ENCODE measurements at places on chromosomes 1 and 21.

DNA sequence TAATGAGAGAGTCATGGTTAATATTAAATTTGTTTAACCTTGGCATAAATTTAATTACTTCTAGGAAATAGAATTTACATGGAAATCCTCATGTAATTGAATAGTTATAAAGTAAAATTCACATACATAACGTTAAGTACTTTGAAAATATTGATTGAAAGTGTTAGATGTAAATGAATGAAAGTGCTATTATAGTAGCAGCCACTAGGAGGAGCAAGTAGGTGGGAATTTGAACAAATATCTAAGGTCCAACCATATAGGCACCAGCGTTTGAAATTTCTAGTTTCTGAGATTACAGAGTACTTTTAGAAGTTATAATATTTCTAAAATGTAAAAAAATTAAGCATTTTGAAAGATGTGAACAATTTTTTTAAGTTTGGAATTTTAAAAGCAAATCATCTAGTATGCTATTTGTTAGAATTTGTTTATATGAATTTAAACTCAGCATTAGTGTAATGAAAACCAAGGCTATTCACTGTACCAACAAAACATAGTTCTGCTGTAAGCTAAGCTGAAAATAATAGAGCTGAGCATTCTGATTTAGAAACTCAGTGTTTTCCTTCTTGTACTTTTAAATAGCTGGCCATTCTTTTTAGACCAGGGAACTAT is 3.3 kb downstream of the B3GALT2 start:
- peaks cover 13% of the 10 kb centered on the region for H3K36me3 ChIP-seq
- no peak overlapping the region for H3K27ac ChIP-seq
- H3K4me1 ChIP-seq: peaks cover 48% of the 10 kb centered on the region

DNA sequence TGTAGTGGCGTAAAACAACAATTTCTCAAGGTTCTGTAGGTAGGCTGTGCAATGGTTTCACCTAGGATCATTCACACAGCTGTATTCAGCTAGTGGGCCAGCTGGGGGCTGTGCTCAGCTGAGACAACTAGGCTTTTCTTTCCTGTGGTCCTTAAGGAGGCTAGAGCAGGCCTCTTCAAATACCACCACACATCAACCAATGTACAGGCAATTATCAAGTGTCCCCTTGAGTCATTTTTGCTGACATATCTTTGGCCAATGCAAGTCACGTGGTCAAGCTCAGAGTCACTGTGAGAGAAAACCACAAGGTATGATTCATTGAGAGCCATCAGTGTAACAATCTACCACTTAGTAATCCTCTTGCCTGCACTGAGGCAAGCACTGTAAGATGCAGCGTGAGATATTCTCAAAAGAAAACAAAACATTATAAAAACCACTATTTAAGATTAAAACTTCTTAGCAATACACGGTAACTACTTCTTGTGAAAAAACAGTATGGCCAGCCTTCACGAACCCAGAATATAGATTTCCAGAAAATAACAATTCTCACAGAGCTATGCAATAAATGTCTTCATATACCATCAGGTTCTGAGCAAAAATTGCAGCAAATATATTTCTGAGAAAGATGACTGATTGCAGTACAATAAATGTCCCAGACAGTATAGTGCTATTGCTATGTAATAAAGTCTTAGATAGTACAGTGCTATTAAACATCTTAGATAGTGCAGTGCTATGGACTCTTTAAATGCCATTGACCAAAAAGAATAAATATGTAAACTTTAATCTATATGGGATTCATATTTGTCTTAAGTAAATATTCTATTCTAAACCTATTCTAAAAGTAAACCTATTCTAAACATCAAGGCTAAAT is 55.3 kb downstream of the NME7 start:
- H3K27ac ChIP-seq: peak overlapping the region; percentile 79
- no peak overlapping the region for H3K4me3 ChIP-seq
- no peaks in the 10 kb centered on the region for H3K27me3 ChIP-seq
- DNase-seq: peak; percentile 27
- H3K36me3 ChIP-seq: no peaks in the 10 kb centered on the region

- no peaks in the 10 kb centered on the region for H3K36me3 ChIP-seq
- H3K4me1 ChIP-seq: no peaks in the 10 kb centered on the region
- peak within 1 kb of the TSS; percentile 71 for H3K4me3 ChIP-seq
These were observed at the start of gene SLC44A3 for GRCh38 chr1:94819945-94820746. Gene SLC44A3, plus strand, starts transcription at chr1:94820357. Its CDS starts 95 bp downstream, at chr1:94820452.

DNA sequence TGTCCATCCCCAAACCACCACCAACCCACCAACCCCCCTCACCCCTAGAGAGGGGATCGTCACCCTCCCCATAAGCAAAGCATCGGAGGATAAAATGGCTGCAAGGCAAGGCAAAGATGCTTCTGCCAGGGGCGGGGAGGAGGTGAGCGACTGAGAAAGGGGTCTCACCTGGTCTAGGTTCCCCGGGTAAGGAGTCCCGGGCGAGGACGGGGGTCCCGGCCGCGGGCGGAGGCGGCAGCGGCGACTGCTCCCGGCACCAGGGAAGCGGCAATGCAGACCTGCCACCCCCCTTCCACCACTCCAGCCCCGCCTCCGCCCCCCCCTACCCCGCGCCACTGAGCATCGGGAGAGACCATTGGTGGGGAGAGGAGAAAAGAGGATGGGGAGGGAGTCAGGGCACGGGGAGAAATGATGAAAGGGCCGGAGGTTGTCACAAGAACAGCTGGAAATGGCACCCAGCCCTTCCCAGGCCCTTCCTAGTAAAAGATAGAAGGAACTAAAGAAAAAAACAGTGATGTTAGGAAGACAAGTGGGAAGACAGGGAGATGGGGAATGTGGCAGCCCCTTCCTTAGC is at the start of gene SV2A:
TSS of gene SV2A (minus strand) at position 274 of the 574 bp plus-strand sequence. CDS start 4,004 bp downstream, outside the sequence.
- peak within 1 kb of the TSS; percentile 83 for H3K4me3 ChIP-seq
- H3K4me1 ChIP-seq: peaks cover 17% of the 10 kb centered on the region
- H3K27ac ChIP-seq: peak within 1 kb of the TSS; percentile 65
- no peak for DNase-seq
- peaks cover 7% of the 10 kb centered on the region for H3K36me3 ChIP-seq

DNA sequence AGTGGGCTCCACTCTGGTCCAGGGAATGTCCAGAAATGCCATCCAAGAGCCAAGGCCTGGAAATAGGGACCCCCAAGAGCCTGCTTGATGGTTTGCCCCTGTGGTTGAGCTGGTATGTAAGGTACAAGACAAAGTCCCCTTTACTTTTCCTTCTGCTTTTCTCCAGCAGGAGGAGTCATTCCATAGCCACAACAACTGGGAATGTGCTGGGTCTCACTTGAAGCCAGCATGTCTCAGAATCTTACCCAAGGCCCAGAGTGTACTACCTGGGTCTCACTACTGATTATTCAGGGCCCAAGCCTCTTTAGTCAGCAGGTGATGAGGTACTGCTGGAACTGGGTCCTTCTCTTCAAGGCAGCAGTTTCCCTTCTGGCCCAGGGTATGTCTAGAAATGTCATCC is 62.1 kb upstream of the CD55 start:
- no peak overlapping the region for H3K4me3 ChIP-seq
- peaks cover 31% of the 10 kb centered on the region for H3K27me3 ChIP-seq
- no peak for DNase-seq
- no peaks in the 10 kb centered on the region for H3K4me1 ChIP-seq

GRCh38 chr1:157734321-157734720 is 33.8 kb upstream of the FCRL3 start:
- H3K4me3 ChIP-seq: no peak overlapping the region
- H3K27me3 ChIP-seq: no peaks in the 10 kb centered on the region

- no peak overlapping the region for H3K4me3 ChIP-seq
- H3K27ac ChIP-seq: no peak overlapping the region
- H3K4me1 ChIP-seq: peaks cover 2% of the 10 kb centered on the region
- H3K27me3 ChIP-seq: peaks cover 82% of the 10 kb centered on the region
These were observed 81.5 kb downstream of the CAMK2N1 start for GRCh38 chr1:20404466-20404865.

DNA sequence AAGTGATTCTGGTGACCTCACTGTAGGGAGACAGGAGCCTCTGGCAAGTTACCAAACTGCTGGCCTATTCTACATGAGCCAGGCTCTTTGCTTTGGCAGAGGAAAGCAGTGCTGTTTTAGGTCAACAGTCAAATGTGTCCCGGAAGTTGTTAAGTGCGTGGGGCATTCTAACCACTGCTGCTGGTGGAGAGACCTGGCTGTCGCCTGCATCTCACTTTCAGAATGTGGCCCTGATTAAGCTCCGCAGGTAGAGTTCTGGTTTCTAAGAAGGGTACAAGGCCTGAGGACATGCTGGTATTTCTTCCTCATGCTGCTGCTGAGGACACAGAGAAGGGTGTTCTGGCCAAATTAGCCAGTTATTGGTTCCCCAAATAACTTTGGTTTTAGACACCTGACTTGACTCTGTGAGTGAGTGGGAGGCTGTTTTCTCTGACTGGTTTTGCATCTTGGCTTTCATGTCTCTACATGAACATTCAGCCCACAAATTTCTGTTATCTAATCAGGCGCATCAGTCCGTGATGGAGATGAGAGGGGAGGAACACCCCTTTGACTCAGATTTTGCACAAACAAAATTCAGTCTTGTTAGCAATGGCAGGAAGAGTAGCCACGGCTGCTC is 120.8 kb downstream of the LMO4 start:
- H3K27me3 ChIP-seq: no peaks in the 10 kb centered on the region
- DNase-seq: no peak
- H3K36me3 ChIP-seq: no peaks in the 10 kb centered on the region

DNA sequence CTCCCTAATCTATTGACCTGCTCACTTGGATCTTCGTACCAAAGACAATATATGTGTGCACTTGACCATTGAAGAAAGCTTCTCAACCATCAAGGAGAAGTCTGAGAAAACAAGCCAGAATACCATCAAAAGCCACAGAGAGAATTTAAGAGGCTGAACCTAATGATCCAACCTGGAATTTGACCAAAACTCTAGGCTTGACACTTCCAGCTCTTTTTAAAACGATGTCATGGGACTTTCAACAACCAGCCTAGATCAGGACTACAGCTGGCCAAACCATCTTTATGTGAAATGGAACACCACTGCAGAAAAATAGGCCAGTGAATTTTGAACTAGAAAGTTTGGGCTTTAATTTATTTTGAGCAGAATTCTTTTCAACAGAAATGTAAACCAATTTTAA is 444.4 kb downstream of the LTN1 start:
- no peaks in the 10 kb centered on the region for H3K36me3 ChIP-seq
- DNase-seq: no peak
- H3K4me3 ChIP-seq: no peak overlapping the region

GRCh38 chr1:60133848-60134247 is 60.3 kb upstream of the C1orf87 start:
- no peaks in the 10 kb centered on the region for H3K36me3 ChIP-seq
- no peak overlapping the region for H3K27ac ChIP-seq
- no peak overlapping the region for H3K4me3 ChIP-seq
- peaks cover 2% of the 10 kb centered on the region for H3K4me1 ChIP-seq

GRCh38 chr1:241181471-241181870 is 175.5 kb downstream of the RGS7 start:
- no peak for DNase-seq
- H3K4me3 ChIP-seq: no peak overlapping the region
- H3K27me3 ChIP-seq: no peaks in the 10 kb centered on the region

- H3K36me3 ChIP-seq: peaks cover 2% of the 10 kb centered on the region
- H3K27ac ChIP-seq: no peak overlapping the region
- no peaks in the 10 kb centered on the region for H3K27me3 ChIP-seq
These were observed 114.3 kb downstream of the PEX14 start for GRCh38 chr1:10589074-10589473.

DNA sequence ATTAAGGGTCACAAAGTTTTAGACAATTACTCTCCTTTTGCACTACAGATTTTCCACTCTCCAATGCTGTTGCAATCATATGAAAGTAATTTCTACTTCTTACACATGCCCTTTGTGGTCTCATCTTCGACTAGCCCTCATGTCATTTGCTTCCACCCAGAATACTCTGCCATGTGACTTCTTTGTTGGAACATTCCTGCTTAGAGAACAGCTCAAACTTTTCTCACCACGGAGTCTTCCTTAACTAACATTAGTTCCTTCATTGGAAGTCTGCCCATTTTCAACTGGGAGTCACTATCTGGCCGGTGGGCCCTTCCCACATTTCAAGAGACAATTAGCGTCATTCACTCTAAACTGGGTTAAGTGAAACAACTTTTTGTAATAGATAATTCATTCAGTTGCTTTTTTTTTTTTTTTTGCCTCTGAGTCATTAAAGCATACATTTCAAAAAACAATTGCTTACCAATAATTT is 142.6 kb upstream of the PALMD start:
- peaks cover 4% of the 10 kb centered on the region for H3K27me3 ChIP-seq
- no peaks in the 10 kb centered on the region for H3K36me3 ChIP-seq
- no peak for DNase-seq
- no peak overlapping the region for H3K27ac ChIP-seq

DNA sequence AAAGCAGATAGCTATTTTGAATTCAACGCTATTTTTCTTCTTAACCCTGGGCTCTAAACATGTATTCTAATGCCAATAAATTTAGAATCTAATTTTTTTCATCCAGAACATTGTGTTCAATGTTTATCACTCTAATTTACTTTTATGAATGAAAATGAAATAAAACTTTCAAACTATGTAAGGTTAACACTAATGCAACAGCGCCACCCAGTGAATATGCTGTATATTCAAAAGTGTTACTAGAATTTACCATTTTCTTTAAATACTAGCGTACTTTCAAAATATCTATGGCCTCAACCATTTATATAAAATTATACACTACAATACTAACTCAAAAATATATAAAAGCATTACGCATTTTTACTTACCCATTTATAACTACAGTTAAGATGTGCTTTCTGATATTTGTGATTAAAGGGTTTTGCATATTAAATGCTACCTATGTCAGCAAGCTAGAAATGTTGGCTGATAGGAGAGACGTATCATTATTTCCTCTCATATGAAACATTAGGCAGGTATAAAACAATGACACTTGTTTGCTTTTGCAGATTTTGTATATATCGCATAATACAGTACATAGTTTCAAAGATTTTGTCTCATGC is 5.9 kb upstream of the NUF2 start:
- no peaks in the 10 kb centered on the region for H3K36me3 ChIP-seq
- H3K27me3 ChIP-seq: no peaks in the 10 kb centered on the region
- no peak overlapping the region for H3K4me3 ChIP-seq
- peaks cover 2% of the 10 kb centered on the region for H3K4me1 ChIP-seq
- H3K27ac ChIP-seq: no peak overlapping the region
- DNase-seq: peak; percentile 42

DNA sequence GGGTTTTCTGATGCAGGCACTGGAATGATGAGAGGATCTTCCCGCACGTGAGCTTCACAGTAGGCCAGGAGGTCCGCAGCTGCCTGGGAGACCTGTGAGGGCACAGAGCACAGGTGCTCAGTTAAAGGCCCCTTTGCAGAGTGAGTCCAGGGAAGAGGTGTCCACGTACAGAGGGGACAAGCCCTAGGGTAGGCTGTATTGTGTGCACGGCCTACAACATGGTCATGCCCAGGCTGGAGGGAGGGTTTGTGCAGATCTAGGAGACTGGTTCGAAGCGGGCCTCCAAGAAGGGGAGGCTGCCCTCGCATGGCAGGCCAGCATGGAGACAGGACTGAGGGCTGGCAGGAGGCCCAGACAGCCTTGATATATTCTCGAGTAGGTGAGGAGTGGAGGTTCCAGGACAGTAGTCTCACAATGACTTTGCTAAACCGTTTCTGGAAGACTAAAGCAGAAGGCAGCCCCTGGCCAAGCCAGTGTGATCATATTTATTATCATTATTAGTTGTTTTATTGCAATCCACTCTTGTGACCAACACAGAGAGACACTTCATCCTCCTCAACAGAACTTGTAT is 48.0 kb upstream of the B3GALNT2 start:
- no peaks in the 10 kb centered on the region for H3K36me3 ChIP-seq
- H3K27me3 ChIP-seq: peaks cover 12% of the 10 kb centered on the region
- H3K27ac ChIP-seq: no peak overlapping the region
- no peaks in the 10 kb centered on the region for H3K4me1 ChIP-seq
- DNase-seq: no peak

Data from effector memory CD8-positive, alpha-beta T cell (primary cell).